ENCODE measurements at places on chromosomes 1 and 21.
A peak's percentile ranks its signal among the peaks of the same experiment; 100 is the strongest.

GRCh38 chr21:16084776-16085364, 355.1 kb downstream of the USP25 start:
- no peak for DNase-seq

- no peak for DNase-seq
Observed at GRCh38 chr1:171954361-171954760, 113.1 kb downstream of the DNM3 start.

DNA sequence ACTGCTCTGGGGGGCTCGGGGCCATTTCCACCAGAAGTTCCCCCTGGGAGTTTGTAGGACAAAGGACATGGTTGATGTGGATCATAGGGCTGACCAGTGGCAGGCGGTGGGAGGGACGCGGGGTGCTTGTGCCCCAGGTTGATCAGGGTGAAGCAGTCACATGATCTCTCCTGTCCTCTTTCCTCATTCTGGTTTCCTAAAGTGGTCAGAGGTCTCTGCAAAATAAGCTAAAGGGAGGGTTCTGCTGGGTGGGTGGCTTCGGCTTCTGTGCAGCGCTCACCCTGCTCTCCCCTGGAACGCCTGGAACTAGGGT, 9.2 kb downstream of the PDXK start:
- DNase-seq: no peak

DNA sequence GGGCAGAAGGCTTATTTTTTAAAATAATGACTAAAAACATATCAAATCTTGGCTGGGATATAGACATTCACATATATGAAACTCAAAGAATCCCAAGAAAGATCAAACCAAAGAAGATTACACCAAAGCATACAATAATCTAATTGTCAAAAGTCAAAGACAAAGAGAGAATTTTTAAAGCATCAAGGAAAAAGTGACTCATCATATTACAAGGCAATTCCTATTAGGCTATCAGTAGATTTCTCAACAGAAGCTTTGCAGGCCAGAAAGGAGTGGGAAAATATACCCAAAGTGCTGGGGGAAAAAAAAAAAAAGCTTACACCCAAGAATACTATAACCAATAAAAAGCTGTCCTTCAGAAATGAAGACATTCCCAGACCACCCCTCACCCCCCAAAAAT, 375.6 kb downstream of the BRINP2 start:
- DNase-seq: peak; percentile 63

GRCh38 chr21:36104317-36105300, 30.3 kb upstream of the CBR3 start:
- peak; percentile 33 for DNase-seq

GRCh38 chr1:32813941-32814739, 3.0 kb downstream of the YARS1 start:
- peak; percentile 57 for DNase-seq

DNA sequence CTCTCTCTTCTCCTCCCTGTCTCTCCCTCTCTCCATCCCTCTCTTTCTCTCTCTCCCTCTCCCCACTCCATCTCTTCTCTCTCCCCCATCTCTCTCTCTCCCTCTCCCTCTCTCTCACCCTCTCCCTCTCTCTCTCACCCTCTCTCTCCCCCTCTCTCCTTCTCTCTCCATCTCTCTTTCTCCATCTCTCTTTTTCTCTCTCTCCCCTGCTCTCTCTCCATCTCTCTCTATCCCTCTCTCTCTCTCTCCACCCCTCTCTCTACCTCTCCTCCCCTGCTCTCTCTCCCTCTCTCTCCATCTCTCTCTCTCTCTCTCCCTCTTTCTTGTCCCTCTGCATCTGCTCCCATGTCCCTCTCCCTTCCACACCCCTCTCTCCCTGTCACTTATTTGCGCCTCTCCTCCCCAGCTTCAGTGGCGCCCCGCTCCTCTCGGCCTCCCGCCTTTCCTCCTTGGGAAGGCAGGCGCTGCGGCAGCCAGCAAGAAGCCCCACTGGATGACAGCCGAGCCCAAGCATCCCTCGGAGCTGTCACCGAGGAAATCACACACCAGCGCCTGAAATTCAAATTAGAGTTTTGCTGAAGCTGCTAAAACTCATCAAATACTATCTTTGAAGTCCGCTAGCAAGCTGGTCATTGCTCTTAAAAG, 15.3 kb upstream of the EPHA8 start:
- no peak for DNase-seq

DNA sequence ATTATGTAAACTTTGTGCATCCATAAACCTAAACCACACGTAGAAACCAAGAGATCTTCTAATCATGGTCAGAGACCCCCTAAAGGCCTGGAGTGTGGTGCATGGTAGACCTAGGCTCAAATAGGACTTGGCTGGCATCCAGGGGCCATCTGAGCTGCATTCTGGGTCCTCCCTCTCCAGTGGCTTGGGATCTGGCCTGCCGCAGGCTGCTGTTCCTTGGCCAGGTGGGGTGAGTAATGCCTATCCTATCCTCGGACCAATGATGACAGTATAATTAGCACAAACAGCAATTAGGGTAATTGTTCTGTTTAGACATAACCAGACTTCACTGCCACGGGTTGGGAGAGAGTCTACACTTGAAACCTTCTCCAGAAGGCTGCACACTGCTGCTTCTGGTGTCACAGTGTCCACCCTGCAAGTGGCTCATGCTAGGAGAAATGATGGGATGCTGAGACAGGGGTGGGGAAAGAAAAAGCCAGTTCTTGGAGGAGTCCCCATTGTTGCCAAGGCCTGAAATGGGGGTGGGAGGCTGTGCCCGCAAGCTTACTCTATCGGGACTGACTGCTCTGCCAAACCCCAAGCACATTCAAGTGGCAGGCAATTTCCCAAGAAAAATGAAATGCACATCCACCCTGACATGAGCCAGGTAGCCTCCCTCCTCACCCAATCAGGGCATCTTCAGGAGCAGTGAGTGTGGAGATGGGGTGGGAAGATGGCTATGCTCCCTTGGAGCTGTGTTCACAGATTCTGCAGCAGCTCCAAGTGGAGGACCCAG, 12.5 kb upstream of the PKP1 start:
- DNase-seq: no peak

DNA sequence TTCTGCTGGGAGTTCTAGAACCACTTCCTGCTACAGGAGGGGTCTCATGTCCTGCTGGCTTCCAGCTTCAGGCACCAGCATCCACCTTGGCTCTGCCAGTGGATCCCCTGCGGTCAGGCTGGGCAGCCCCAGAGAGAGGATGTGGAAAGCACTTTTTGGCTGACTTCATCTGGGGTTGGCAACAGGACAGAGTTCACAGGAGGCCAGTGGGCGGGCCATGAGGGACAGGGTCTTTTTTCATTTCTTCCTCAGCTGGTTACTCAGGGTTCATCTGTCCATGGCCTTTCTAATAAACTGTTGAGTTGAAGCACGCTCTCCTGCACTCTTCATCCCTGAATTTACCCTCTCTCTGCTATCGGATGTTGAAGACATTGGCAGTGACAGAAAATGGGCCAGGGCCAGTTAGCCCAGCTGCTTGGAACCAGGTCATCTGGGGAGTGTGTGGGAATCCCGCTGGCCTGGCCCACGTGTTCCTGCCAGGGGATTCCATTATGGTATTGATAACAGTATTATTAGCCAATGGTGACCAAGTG, 45.2 kb downstream of the RPS6KA1 start:
- peak; percentile 33 for DNase-seq

DNA sequence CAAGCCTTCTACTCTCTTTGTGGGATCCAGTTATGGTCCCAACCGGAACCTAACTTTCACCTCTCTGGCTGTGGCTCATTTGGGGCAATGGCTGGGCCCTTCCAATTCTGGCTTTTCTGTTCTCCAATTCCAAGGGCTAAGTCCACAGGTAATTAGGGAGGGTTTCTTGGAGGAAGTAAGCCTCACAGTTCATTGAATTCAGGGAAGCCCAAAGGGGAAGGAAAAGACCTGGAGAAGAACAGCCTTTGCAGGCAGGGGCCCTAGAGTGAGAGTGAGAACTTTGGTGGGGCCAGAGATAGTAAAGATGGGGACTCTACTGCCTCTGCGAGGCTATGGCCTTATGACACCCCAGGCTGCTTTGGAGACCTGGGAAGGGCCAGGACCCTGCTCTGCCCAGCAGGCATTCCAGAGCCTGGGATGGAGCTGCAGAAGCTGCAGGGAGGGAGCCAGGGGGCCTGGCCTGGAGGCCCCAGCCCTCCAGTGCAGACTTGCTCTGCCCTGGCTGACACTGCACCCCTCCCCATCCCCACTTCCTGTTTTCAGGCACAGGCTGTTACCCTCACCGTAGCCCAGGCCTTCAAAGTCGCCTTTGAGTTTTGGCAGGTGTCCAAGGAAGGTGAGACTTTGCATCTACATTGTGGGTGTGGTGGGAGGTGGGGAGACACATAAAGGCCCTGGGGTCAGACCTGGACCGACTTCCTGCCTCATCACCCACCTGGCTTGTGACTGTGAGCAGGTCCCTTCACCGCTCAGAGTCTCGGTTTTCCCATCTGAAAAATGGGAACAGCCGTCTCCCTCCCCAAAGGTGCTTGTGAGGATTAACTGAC, 18.9 kb downstream of the LDLRAP1 start:
- DNase-seq: no peak

- DNase-seq: peak; percentile 23
Observed at GRCh38 chr1:15453734-15454133, 2.8 kb upstream of the CELA2A start.

- no peak for DNase-seq
Observed at GRCh38 chr1:209102120-209102519, 481.4 kb upstream of the CAMK1G start.

DNA sequence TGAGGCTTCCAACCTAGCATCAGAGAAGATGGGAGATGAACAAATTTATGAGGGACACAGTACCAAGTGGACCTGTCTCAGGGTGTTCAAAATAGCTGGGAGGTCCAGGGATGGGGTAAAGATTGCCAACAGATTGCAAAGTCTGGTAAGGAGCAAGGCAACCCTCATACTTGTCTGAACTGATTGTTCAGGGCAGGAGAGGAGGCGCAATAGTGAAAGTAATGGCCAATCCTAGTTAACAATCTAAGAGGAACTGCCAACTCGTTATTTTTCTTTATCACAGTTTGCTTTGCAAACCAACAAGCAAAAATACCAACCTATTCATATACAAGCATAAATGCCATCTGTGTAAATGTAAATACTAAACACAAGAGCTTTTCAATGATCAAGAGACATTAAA, 78.4 kb upstream of the S1PR1 start:
- no peak for DNase-seq

GRCh38 chr1:110638058-110638457, 31.9 kb upstream of the KCNA2 start:
- no peak for DNase-seq

DNA sequence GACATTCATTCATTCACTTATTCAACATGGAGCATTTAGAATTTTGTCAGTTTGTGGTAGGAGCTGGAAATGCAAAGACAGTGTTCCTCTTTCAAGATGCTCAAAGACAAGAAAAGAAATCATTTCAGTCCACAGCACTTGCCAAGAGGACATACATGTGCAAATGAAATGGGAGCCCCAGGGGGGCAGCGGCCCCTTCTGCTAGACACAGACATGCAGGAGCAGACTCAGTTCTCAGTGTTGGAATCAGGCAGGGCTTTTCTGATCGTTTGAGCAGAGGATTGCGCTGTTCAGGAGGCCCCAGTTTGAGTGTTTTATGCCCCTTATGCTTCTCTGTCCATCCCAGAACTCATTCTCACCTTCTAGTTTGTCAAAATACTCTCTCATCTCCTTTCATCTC, 35.6 kb upstream of the VASH2 start:
- no peak for DNase-seq

DNA sequence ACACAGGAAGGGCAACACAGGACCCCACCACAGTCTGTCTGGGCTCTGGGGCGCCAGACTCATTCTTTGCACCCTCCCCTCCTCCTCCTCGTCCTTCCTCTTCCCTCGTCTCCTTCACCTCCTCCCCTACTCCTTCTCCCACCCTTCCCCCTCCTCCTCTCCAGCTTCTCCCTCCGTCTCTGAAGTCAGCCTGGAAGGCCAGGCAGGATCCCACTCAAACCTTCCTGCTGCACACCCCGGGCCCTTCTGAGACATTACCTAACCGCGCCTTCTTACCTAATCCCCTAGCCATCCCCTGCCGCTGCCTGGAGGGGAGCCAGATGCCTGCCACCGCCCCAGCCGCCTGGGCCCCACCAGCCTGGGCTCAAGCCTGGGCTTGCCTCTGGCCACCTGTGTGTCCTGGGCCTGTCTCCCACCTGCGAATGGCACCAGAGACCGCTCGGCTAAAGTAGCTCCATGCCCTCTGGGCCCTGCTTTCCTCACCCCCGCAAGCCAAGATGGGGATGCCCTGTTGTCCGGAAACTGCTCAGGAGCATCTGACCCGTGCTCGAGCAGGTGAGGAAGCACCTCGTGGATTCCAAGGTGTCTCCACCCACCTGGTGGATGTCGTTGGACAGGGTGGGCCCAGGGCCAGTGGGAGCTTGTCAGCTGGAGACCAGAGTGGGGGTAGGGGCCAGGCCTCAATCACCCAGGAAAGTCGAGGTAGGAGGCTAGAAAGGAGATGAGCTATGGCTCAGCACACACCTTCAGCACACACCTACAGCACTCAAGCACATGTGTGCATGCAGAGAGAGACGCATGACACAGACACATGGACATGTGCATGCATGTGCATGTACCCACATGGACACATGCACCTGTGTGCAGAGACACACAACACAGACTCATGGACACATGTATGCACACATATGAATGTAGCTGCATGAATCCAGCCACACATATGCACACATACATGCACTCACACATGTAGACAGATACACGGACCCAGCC, 31.9 kb downstream of the WNT9A start:
- no peak for DNase-seq

GRCh38 chr1:1922956-1923833, 4.1 kb upstream of the TMEM52 start:
- DNase-seq: no peak

DNA sequence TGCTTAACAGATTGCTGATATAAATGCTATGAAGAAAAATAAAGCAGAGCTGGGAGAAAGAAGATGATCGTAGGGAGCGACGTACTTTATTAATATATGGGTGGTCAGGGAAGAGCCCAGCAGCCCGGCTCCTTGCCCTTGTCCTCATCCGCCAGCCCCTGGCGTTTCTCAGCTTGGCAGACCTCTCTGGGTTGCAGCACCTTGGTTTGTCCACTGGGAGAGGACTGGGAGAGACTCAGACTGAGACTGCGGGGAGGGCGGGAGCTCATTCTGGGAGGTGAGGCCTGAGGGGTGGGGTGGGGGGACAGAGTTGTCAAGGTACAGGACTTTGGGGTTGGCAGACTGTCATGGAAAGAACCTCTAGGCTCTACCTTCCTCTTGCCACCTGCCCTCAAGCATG, 3.3 kb upstream of the S100A3 start:
- DNase-seq: no peak

Measured in iris pigment epithelial cell (primary cell).